RWPE2 (cell line): ENCODE measurements at places on chromosomes 12 and 14.

GRCh38 chr14:50007123-50007903 is 109.1 kb downstream of the VCPKMT start:
- DNase-seq, result peak; percentile 88

GRCh38 chr12:4140581-4141301 is 132.8 kb upstream of the CCND2 start:
- DNase-seq, result peak; percentile 23

DNA sequence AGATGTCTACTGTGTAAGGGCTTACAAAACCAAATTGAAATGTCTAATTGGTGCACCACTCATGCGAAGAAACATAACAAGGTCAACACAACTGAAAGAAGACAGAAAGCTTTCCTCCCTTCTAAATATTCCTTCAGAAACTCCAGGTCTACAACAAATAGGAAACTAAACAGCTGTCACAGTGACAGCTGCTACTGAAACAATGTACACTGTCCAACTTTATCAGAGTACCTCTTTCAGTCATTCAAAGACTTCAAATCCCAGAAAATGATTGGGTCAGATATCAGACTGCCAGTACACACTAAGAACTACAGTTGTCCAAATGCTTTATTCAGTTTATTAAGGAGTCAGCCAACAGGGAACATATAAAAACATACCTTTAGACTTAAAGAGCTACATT is 35.2 kb downstream of the CEP128 start:
- no peak for DNase-seq

DNA sequence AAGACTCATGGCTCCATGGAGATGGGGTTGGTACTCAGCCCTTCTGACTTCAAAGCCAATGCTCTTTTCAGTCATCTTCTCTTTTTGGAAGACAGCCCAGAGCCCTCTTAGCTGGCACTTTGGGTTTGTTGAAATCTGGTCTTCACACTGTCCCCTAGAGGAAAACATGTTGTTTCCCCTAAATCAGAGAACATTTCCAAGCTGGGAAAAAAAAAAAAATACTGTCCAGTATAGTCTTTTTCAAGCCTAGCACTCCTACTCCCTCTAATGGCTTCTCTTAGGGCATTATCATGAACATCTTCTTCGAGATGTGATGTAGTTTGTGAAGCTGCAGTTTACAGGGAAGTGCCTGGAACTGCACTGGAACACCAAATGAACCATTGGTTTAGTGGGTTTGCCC is 3.0 kb upstream of the ZC3H14 start:
- DNase-seq, result no peak

GRCh38 chr12:9851927-9852326 is 17.2 kb downstream of the CLEC2B start:
- no peak for DNase-seq

DNA sequence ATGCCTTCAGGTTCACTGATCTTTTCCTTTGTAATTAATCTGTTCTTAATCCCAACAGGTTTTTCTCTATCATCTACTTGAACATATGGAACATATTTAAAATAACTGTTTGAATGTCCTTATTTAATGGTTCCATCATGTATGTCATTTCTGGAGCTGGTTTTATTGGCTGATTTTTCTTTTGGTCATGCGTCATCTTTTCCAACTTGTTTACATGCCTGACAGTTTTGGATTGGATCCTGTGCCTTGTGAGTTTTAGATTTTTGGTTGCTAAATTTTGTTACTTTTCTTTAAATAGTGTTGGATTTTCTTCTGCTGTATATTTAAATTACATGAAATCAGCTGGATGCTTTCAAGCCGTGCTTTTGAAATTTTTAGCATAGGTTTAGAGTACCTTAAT is 237.3 kb upstream of the DAAM1 start:
- DNase-seq, result no peak

DNA sequence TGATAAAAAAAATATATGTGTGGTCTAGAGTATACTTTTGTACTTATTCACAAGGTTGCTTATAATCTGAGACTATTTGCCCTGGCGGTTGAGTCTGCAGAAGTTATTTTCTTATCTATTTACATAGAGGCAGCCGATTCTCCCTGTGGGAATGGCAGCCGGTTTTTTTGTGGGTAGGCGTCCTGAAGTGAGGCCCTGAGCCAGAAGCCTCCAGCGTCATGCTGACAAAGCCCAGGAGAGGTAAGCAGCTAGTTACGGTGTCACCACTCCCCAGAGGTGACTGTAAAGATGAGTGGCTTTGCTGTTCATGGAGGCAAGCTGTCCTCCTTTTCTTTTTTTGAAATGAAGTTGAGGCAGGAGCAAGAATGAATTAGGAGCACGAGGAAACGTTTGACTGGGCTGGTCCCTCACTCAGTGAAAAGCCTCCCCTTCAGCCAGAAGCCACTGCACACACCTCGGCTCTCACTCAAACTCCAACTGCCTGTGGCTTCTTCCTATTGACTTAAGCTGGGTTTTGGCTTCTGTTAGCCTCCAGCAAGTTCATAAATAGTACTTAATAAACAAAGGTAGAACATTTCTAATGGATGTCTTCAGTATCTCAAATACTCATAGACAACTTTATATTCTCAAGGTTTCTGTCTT is 21.5 kb downstream of the PAX9 start:
- no peak for DNase-seq

DNA sequence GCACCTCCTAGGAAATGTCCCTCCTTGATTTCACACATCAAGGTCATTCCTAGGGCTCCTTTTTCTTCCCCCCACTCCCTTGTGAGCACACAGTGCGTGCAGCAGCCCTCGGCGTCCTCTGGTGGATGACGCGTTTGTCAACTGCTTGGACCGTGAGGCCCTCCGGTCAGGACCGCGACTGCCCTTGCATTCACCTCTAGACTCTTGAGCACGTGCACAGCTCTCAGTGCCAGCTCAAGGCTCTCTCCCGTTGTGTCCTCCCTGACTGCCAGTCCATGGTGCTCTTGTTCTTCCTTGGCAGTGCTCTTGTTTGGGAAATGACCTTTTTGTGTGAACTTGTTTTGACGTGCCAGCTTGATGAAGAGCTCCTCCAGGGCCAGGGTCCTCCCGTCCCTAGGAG is 67.9 kb downstream of the TSPAN9 start:
- DNase-seq, result no peak

GRCh38 chr14:94597788-94598187 is 14.4 kb upstream of the SERPINA3 start:
- DNase-seq, result no peak

GRCh38 chr12:124823272-124823970 is 40.2 kb downstream of the SCARB1 start:
- DNase-seq, result no peak
